ENCODE measurements at places on chromosomes 1 and 21. TPM values are rescaled to one million over a fixed set of nuclear protein-coding genes. Genes with fewer than 3 reads are reported as not detected.

NR1I3 gene
- 3.6 TPM for polyA plus RNA-seq

PGD gene
- polyA plus RNA-seq: 188 TPM

GBP1 gene
- polyA plus RNA-seq: 18.5 TPM

ELAVL4 gene
- polyA plus RNA-seq: 3.2 TPM

INTS11 gene
- 119 TPM for polyA plus RNA-seq

FAM72B gene
- 6.0 TPM for polyA plus RNA-seq

TCP10L gene
- 2.0 TPM for polyA plus RNA-seq

PROK1 gene
- polyA plus RNA-seq: 0.17 TPM

ADGRB2 gene
- polyA plus RNA-seq: 12.1 TPM

SLC35E2B gene
- polyA plus RNA-seq: 87.3 TPM

ILDR2 gene
- 20.6 TPM for polyA plus RNA-seq

GSTM3 gene
- 159 TPM for polyA plus RNA-seq

CD53 gene
- polyA plus RNA-seq: 5.6 TPM

CRABP2 gene
- polyA plus RNA-seq: 85.6 TPM

SMIM1 gene
- polyA plus RNA-seq: 6.6 TPM

CAMSAP2 gene
- 48.1 TPM for polyA plus RNA-seq

S100A1 gene
- polyA plus RNA-seq: 18.5 TPM

ARHGAP30 gene
- 2.2 TPM for polyA plus RNA-seq

S100B gene
- polyA plus RNA-seq: 3.2 TPM

LCA5L gene
- 7.0 TPM for polyA plus RNA-seq

BMP8A gene
- 0.53 TPM for polyA plus RNA-seq

OR2L8 gene
- polyA plus RNA-seq: not detected

GUCA2B gene
- not detected for polyA plus RNA-seq

AXDND1 gene
- 28.8 TPM for polyA plus RNA-seq

NCAM2 gene
- 9.9 TPM for polyA plus RNA-seq

ELAPOR1 gene
- polyA plus RNA-seq: 1.6 TPM

ESRRG gene
- 45.0 TPM for polyA plus RNA-seq

HSD3B2 gene
- polyA plus RNA-seq: 3.0 TPM

UBE2U gene
- not detected for polyA plus RNA-seq

ANXA9 gene
- 17.1 TPM for polyA plus RNA-seq

PGLYRP3 gene
- polyA plus RNA-seq: not detected

BARHL2 gene
- not detected for polyA plus RNA-seq

KIF26B gene
- polyA plus RNA-seq: 33.3 TPM

VCAM1 gene
- polyA plus RNA-seq: 44.6 TPM

MMEL1 gene
- polyA plus RNA-seq: 1.6 TPM

PFKFB2 gene
- polyA plus RNA-seq: 27.3 TPM

DMRTA2 gene
- not detected for polyA plus RNA-seq

RGL1 gene
- polyA plus RNA-seq: 57.1 TPM

PCAT6 gene
- 2.9 TPM for polyA plus RNA-seq

PCP4L1 gene
- 1.2 TPM for polyA plus RNA-seq

ERICH3 gene
- polyA plus RNA-seq: 0.78 TPM

RGS5 gene
- polyA plus RNA-seq: 7.3 TPM

CGN gene
- polyA plus RNA-seq: 55.6 TPM

PLPPR5 gene
- polyA plus RNA-seq: 1.0 TPM

MATN1 gene
- polyA plus RNA-seq: 0.23 TPM

CACNA1S gene
- 0.53 TPM for polyA plus RNA-seq

SFN gene
- polyA plus RNA-seq: 0.55 TPM

SUCO gene
- 79.7 TPM for polyA plus RNA-seq

KRTAP13-2 gene
- polyA plus RNA-seq: not detected

SPATA45 gene
- 0.75 TPM for polyA plus RNA-seq

PTPRU gene
- 13.1 TPM for polyA plus RNA-seq

ACOT11 gene
- polyA plus RNA-seq: 13.6 TPM

GPR25 gene
- polyA plus RNA-seq: not detected

C1orf87 gene
- polyA plus RNA-seq: 0.28 TPM

CDK18 gene
- 27.1 TPM for polyA plus RNA-seq

All from left kidney (tissue), 8 donors.